ENCODE measurements at places on chromosomes 1 and 21.

DNA sequence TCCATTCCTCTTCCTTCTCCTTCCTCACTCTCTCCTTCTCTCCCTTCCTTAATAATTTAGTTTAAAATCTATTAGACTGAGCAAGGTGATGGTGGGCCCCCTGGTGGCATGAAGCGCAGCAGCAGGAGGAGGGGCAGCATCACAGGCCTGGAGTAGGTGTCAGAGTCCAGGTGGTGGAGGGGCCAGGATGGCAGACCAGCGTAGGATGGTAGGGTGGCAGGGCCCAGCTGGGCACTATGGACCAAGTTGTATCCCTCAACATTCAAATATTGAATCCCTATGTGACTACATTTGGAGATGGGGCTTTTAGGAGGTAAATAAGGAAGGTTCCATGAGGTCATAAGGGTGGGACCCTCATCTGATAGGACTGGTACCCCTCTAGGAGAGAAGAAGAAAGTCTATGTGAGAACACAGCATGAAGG, 61.0 kb downstream of the WDR4 start:
- H3K27me3 ChIP-seq = no peaks in the 10 kb centered on the region
- no peaks in the 10 kb centered on the region for H3K36me3 ChIP-seq
- no peaks in the 10 kb centered on the region for H3K4me1 ChIP-seq

DNA sequence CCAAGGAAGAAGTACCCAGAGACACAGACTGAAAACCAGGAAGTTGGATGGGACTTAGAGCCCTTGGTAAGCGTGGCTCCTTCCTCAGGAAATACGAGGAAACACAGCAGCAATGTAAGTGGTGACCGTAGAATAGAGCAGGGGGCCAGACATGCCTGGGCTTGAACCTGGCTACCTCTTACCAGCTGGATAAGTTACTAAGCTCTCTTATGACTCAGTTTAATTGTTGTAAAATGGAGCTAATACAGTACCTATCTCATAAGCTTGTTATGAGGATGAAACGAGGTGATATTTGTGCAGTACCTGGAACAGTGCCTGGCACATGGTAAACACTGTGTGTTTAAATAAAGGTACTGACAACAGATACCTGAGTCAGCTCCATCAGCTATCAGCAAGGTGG, 19.2 kb downstream of the EBNA1BP2 start:
- no peak overlapping the region for H3K27ac ChIP-seq
- H3K27me3 ChIP-seq = peaks cover 19% of the 10 kb centered on the region
- no peak for DNase-seq
- H3K4me1 ChIP-seq = peaks cover 6% of the 10 kb centered on the region
- H3K36me3 ChIP-seq = no peaks in the 10 kb centered on the region

DNA sequence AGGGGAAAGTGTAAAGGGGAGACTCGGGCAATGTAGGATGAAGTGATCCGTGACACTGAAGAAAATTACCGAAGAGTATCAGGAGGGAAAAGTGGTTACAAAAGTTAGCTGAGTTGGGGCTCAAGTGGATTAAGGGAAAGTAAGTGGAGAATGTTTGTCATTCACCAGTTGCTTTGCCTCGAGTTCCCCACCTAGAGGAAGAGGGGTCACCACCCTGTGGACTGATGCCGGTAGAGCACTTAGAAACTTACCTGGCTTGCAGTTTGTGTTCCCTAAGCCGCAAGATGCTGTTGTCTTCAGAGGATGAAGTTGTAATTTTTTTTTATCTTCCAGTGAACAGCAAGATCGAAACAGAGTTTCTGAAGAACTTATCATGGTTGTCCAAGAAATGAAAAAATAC, 1.0 kb downstream of the PER3 start:
- peaks cover 16% of the 10 kb centered on the region for H3K36me3 ChIP-seq
- H3K4me1 ChIP-seq = peaks cover 13% of the 10 kb centered on the region
- no peak overlapping the region for H3K4me3 ChIP-seq
- no peak overlapping the region for H3K27ac ChIP-seq

GRCh38 chr1:2273401-2274090, 45.4 kb downstream of the SKI start:
- H3K4me1 ChIP-seq = peaks cover 93% of the 10 kb centered on the region
- peaks cover 7% of the 10 kb centered on the region for H3K36me3 ChIP-seq
- H3K27me3 ChIP-seq = no peaks in the 10 kb centered on the region
- peak overlapping the region; percentile 47 for H3K27ac ChIP-seq
- H3K4me3 ChIP-seq = no peak overlapping the region

DNA sequence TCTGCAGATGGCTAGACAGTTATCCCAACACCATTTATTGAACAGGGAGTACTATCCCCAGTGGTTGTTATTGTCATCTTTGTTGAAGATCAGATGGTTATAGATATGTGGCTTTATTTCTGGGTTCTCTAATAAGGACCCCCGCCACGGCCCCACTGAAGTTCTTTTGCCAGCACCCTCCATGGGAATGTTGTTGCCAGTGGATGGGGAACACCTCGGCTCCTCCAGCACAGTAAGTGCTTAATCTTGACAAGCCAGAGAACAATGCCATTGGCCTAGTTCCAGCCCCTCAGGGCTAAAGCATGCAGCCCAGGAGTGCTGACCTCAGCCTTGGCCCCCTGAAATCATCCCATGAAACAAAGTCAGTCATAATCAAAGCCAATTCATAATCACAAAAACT, 337.6 kb downstream of the AGBL4 start:
- no peak for DNase-seq
- no peaks in the 10 kb centered on the region for H3K4me1 ChIP-seq
- H3K4me3 ChIP-seq = no peak overlapping the region
- H3K36me3 ChIP-seq = no peaks in the 10 kb centered on the region
- H3K27me3 ChIP-seq = no peaks in the 10 kb centered on the region
- no peak overlapping the region for H3K27ac ChIP-seq

GRCh38 chr1:153629971-153630370, 1.7 kb downstream of the S100A1 start:
- H3K27ac ChIP-seq = peak overlapping the region; percentile 55
- H3K36me3 ChIP-seq = peaks cover 7% of the 10 kb centered on the region
- DNase-seq = no peak
- no peak overlapping the region for H3K4me3 ChIP-seq

DNA sequence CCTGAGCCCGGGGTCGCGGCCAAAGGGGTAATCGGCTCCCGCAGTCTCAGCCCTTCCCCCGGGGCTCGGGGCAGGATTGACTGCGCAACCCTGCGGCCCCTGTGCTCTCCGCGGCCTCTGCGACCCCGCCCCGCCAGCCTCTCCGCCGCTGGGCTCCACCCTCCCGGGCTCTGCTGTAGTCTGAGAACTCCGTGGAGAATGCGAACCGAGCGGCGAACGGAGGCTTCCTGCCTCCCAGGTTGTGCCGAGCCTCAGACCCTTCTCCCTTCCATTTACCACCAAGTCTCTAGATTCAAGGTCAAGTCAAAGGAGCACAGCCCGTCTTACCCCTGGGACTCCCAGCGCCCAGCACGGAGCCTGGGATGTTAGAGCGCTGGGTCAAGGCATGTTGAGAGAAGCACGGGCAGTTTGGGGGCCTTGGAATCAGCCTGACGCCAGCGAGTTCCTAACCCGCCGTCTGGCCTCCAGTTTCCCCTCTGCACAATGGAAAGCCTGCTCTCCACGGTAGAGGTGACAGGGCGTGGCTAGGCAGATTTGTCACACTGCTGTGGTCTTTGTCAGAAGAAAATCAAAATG, 3.0 kb downstream of the ATP2B4 start:
- H3K36me3 ChIP-seq = peaks cover 5% of the 10 kb centered on the region
- peaks cover 43% of the 10 kb centered on the region for H3K4me1 ChIP-seq
- H3K27ac ChIP-seq = peak overlapping the region; percentile 96
- H3K4me3 ChIP-seq = peak overlapping the region; percentile 83

DNA sequence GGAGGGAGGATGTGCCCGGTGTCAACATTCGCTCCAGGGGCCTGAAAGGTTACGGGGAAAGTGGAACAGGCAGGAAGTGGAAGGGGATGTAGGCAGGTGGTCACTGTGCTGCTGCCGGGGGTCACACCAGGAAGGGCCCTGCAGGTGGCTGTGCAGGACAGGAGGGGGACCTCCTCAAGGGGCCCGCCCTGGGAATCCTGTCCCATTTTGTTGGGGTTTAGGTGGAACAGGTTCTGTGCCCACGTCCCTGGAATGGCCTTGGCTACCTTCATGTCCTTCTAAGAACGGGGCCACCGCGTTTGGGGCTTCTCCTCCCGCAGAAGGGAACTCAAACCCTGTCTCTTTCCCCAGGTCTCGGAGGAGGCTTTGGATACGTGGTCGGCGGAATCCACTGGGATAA, 11.9 kb downstream of the SLC45A1 start:
- no peaks in the 10 kb centered on the region for H3K27me3 ChIP-seq
- DNase-seq = no peak
- no peaks in the 10 kb centered on the region for H3K4me1 ChIP-seq
- H3K27ac ChIP-seq = no peak overlapping the region
- no peaks in the 10 kb centered on the region for H3K36me3 ChIP-seq

DNA sequence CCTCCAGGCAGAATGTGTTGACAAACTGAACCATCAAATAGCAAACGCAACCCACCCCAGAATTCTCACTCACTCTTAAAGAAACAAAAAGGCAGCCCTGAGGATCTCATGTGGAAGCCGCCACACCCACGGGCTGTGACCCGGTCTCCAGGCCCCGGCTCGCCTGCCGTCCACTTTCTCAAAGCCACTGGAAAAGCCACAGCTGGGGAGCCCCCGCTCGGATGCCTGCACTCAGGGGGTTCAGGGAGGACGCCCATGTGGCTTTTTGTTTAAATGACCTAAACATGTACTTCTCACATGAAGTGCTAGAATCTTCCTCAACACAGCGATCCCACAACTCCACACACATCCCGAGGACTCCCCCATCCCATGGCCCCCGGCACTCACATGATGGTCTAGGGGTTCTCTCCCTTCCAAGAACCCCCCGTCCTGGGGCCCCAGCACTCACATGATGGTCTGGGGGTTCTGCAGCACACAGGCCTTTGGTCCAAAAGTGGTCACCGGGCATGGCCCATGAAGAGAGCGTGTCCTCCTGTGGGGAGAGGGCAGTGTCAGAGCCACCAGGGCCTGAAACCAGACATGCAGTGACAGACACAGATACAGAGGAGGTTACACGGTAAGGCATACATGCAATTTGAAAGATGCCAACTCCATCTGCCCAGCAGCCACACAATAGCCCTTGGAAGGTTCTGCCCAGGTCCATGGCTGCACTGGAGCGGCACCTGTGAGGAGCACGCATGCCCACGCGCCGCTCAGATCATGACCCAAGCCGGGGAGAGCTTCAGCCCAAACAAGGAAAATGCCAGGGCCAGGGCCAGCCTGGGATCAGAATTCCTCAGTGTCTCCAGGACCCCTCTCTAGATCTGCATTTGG, 16.5 kb downstream of the NADK start:
- H3K27me3 ChIP-seq = no peaks in the 10 kb centered on the region
- H3K4me1 ChIP-seq = no peaks in the 10 kb centered on the region
- no peak overlapping the region for H3K27ac ChIP-seq
- H3K36me3 ChIP-seq = peaks cover 75% of the 10 kb centered on the region
- H3K4me3 ChIP-seq = no peak overlapping the region

- peak; percentile 88 for DNase-seq
- no peak overlapping the region for H3K27ac ChIP-seq
- H3K4me3 ChIP-seq = no peak overlapping the region
- peaks cover 3% of the 10 kb centered on the region for H3K27me3 ChIP-seq
- no peaks in the 10 kb centered on the region for H3K36me3 ChIP-seq
Observed at GRCh38 chr1:7667625-7668218, 103.4 kb upstream of the VAMP3 start.

DNA sequence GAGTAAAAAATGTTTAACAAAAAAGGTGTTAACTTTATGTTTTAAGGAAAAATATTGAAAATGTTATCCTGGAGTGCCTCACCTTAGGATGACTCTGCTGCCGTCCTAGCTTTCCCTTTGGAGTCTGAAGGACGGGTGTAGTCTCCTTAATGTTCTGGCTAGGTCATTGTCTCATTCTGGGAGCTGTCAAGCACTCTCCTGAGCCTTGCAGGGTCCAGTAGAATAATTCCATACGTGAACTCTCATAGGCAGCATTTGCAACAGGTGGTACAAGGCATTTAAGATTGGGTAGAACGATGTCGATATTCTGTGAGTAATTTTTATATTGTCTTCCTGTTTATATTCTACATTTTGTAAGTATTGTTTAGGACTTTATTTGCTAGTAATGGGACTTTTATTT, 283.6 kb upstream of the C1orf105 start:
- DNase-seq = peak; percentile 90
- H3K36me3 ChIP-seq = peaks cover 5% of the 10 kb centered on the region
- H3K27ac ChIP-seq = peak overlapping the region; percentile 45

DNA sequence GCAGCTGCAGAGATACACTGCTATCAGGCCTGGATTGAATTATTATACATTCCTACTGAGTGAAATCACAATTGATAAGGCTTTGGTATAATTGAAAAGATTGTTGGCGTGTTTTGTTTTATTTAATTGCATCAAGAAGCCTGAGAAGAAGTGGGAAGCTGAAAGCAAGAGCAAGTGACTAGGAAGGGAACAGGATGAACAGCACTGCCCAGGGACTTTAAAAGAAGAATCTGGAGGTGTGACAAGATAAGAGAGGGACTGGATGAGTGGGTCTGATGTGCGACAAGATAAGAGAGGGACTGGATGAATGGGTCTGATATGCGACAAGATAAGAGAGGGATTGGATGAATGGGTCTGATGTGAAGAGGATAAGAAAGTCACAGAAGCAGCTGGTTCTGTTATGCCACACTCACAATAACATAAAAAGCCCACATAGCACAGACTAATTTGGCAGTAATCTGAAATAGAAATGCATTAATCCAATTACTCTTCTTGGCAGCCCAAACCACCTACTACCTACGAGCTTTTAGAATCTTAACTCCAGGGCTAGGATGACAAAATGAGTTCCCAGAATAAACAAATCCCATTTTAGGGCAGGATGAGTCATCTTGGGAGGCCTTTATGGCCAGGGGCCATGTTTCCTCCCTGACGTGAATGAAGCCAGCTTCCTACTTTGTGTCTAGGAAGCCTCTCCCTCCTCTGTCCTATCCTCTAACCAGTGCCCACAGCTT, 129.7 kb downstream of the DUSP10 start:
- H3K36me3 ChIP-seq = no peaks in the 10 kb centered on the region
- no peak overlapping the region for H3K27ac ChIP-seq
- no peaks in the 10 kb centered on the region for H3K4me1 ChIP-seq

DNA sequence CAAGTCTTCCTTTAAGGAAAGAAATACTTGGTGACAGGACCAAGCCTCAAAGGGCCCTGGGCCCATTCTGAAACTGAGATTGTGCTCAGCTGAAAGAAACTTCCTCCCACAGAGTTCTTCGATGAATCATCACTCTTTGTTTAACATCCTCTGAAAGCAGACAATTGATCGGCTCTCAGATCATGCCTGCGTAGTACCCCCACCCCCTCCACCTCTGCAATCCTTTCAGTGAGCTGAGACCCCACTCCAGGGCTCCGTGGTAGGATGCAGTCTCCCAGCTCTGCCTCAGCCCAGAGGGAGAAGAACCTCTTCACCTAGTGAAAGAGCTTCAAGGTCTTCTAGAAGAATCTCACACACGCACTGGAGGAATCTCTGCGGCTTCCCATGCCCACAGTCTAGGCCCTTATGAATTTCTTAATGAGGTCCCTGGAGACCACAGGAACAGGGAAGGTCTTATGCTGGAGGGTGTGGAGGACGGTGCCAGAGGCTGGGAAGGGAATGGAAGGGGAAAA, 104.9 kb upstream of the SOD1 start:
- peaks cover 27% of the 10 kb centered on the region for H3K27me3 ChIP-seq
- no peak for DNase-seq
- H3K4me1 ChIP-seq = peaks cover 10% of the 10 kb centered on the region
- no peak overlapping the region for H3K4me3 ChIP-seq

GRCh38 chr1:36248250-36248894, 24.1 kb downstream of the THRAP3 start:
- peaks cover 6% of the 10 kb centered on the region for H3K36me3 ChIP-seq
- no peak for DNase-seq
- H3K27ac ChIP-seq = no peak overlapping the region
- H3K4me3 ChIP-seq = no peak overlapping the region

All from muscle of leg (tissue), 16 donors.